Stimulated activated CD8-positive, alpha-beta memory T cell treated with anti-CD3 and anti-CD28 coated beads, Interleukin-4, amount 100 ng/mL, for 1 hour (primary cell): ENCODE measurements at places on chromosomes 13 and 19.

- no peak for DNase-seq
Observed at GRCh38 chr13:53281677-53282076, 253.1 kb downstream of the OLFM4 start.

DNA sequence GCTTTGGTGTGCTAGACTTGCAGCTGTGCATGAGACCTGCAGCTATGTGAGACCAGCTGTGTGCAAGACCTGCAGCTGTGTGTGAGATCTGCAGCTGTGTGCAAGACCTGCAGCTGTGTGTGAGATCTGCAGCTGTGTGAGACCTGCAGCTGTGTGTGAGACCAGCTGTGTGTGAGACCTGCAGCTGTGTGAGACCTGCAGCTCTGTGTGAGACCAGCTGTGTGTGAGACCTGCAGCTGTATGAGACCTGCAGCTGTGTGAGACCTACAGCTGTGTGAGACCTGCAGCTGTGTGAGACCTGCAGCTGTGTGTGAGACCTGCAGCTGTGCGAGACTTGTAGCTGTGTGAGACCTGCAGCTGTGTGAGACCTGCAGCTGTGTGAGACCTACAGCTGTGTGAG is 6.7 kb upstream of the DCUN1D2 start:
- DNase-seq: no peak

DNA sequence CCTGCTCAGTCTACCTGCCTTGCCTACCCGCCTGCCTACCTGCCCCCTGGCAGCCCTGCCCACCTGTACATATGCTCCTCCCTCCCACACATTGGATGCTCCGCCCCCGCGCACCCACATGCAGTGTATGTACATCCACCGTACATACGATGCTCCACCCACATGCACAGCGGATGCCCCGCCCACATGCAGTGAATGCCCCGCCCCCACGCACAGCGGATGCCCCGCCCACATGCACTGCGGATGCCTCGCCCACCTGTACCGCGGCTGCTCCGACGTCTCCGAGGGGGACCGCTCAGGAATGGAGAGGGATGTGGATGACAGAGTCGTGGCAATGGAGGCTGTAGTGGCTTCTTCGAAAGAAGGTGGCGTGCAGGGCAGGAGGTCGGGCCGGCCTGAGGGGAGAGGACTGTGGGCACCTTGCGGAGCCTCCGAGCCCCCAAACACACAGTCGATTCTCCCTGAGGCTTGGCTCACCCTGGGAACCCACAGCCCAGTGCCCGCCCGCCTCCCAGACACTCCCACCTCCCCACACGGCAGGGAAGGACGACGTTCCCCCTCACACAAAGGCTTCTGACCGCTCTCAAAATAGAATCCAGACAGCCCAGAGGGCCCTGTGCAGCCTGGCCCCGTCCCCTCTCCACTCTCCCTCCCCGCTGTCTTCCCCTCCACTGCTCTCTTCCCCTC is 16.5 kb upstream of the CACTIN start:
- no peak for DNase-seq

DNA sequence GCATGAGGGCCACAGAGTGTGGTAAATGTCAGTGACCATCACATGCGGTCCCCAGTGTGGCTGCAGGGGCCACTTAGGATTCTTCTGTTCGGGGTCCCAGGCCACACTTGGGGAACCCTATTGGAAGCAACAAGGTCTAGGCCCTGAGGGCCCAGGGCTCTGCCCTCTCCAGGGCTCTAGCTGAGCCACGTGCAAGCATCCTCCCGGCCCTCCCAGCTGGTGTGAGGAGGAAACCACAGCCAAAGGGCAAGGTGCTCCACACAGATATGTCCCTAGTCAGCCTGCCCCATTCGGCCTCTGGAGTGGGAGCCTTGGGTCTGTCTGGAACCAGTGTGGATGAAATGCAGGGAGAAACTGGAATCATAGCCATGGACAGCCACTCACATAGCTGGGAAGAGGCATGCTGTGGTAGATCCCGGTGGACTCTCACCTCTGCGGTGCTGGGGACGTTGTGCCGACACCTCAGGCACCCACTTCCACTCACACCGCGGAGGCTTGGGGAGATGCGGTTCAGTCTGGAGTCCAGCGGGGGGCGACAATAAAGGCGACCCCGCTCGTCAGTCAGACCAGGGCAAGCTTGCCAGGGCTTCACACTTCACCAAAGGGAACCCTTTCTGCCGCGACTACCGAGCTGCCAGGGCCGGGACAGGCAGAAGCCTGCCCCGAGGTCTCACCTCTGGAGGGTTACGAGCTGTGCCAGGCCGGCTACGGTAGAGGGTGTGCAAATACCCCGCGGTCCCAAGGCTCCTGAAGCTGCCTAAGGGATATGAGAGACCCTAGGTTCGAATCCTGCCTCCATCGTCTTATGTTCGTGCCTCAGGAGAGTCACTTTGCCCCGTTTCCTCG is 4.3 kb upstream of the ZNF497 start:
- DNase-seq: no peak

DNA sequence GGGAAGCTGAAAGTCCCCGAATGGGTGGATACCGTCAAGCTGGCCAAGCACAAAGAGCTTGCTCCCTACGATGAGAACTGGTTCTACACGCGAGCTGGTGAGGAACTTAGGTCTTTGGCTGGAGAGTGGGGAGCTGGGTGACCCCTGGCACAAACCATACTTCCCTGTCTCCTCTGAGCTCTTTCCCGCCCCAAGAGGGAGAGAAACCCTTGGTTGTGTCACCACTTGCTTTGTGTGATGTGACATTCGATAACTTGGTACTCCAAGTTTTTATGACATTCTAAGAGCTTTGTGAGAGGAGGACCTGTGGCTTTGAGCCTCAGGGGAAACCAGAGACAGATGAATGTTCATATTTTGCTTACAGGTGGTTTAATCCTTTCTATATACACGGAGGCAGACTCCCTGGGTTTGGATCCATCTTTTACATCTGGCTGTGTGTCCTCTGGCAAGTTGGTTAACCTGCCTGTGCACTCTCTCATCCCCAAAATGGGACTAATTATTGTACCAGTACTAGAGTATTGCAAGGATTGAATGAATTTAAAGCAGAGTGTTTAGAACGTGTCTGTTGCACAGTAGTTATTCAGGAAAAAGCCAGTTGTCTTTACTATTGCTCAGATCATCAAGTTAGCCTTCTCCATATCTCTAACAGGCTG is 1.2 kb downstream of the RPS19 start:
- DNase-seq: no peak

DNA sequence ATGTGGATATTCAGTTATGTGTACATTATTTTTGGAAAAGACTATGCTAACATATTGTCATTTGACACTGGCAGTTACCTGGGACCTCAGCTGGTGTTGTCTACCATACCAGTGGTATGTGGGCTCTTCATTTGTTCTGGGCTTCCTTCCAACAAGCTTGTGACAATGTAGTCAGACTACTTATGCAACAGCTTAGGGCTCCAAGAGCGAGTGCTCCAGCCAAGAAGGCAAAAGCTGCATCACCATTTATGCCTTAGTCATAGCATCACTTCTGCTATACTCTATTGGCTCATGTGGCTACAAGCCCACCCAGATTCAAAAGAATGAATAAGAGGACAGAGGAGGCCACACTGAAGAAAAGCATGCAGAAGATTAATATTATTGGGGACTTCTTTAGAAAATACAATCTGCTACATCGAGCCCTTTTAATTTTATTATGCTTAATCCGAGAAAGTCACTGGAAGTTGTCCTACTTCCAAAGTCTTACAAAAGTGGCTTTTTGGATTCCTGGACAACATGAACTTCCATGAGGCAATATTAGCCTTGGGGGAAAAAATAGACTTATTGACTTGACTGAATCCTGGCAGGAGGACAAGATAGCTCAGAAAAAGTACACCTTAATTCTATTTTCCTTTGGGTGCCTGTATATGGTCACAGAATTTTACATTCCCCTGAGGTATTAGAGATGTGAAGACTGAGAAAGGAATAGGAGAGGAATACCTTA is 529.4 kb upstream of the HTR2A start:
- DNase-seq: no peak

- DNase-seq: no peak
Observed at GRCh38 chr19:44512326-44513298, 12.3 kb upstream of the ZNF180 start.

DNA sequence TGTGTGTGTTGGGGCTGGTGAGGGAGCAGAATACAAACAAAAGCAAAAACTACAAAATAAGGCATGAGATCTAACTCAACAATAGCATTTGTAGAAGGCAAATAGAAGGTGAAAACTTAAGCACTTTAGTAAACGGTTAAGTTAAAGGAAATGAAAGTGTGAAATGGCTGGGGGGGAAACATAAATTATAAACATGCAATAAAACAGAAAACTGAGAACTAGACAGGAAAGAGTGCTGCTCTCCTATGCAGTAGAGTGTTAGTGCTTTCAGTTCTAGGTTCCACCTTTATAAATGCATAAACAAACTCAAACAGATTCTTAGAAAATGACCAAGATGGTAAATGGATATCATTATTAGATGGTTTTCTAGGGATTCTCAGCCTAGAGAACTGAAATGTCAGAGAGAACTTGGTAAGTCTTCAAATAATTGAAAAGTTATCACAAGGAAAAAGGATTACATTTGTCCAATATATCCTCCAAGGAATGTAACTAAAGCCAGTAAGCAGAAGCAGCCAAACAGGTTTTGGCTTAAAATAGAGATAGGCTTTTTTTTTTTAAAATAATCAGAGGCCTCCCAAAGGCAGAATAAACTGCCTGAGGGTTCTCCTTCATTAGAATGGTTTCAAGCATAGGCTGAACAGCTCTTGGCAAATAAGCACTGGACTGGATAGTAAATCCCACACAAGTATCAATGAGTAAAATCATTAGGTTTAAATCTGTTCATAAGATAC is 23.3 kb downstream of the RBM26 start:
- DNase-seq: no peak

DNA sequence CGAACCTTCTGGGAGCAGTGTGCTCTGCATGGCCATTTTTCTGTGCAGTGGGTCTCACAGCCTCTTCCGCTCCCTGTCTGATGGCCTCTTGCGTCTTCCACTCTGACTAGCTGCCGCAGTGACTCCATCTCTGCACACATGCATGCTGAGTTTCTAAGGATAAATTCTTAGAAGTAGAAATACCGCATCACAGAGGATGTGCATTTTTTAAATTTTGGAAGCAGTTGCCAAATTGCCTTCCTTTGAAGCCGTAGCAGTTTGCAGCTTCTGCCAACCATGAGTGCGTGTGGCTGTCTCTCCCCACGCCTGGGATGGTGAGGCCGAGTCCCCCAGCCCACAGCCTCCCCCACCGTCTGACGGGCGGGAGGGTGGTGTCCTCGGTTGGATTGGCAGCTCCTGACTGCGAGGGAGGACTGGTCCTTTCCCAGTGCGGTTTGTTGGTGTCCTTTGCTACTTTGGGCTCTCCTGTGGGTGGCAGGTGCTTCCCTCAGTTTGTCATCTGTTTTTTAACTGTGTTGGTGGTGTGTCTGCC is 9.8 kb downstream of the FZR1 start:
- no peak for DNase-seq

DNA sequence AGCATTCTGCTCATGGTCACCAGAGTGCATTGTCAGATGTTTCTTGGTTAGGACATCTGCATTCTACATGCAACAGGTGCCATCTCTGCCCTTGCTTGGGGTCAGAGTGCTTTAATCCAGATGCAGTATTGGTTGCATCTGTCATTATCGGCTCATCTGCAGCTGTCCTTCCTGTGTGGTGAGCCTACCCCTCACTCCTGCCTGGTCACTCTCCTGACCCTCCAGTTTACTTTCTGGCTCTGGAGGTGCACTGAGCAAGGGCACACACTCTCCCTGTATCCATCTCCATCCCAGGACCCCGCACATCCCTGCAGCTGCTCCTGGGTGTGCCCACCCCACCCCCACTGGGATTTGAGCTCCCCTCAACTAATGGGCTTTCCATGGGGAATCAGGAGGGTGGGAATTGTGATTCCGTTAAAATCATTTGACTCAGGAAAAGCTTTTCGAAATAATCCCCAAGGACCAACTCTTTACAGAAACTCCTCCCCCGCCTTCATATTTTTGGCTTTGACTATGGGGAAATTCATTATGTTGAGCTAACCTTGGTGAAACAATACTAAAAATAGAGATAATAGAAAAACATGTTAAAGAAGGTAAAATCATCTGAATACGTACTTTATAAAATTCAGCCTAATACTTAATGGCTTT is 70.2 kb downstream of the COL4A2 start:
- no peak for DNase-seq

GRCh38 chr13:29753618-29754472 is 96.6 kb downstream of the UBL3 start:
- no peak for DNase-seq

DNA sequence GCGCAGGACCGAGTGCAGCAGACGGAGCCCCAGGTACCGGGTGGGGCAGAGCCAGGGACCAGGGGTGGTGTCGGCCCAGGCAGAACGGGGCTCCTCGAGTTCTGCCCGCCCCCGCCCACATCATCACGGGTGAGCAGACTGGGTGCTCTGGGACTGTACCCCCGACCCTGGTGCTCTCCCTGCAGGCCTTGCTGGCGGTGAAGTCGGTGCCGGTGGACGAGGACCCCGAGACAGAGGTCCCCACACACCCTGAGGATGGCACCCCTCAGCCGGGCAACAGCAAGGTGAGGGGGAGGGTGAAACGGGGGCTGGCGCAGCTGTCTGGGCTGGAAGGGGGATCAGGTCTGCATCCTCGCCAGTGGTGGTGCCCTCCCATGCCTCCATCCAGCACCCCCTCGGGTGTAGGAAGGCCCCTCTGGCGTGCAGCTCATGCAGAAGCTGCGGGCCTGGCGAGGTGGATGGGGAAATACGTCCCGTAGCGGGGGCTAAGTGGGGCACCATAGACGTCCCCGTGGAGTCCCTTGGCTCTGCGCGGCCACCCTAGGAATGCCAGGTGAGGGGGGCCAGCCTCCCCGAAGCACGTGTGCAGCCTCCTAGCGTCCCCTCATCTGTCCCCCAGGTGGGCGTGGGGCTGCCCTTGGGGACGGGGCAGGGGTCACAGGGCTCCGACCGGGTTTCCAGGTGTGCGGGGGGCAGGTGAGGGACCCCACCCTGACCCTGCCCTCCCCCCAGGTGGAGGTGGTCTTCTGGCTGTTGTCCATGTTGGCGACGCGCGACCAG is 6.4 kb downstream of the APC2 start:
- DNase-seq: no peak

GRCh38 chr13:87128036-87128435 is 543.1 kb upstream of the SLITRK5 start:
- DNase-seq: no peak

DNA sequence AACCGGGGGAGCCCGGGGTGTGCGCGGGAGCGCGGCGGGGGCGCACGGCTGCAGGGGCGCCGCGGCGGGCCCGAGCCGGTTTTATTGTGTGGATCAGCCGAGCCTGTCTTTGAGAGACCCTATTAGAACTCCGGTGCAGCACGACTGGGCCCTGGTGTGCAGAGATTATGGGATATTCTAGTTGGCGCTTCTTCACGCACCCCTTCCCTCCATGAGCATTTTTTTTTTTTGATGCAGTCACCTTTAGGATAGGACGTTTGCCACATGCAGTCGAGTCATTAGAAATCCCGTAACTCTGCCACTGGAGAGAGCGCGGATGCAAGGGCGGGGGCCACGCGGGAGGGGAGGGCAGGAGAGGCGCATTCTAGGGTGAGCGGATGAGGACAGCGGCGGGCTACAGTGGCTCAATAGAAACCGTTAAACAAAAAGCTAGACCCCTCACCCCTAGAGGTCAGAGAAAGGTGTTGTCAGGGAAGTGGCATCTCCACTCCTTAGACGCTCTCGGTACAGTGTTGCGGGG is 3.7 kb downstream of the FGF9 start:
- no peak for DNase-seq

GRCh38 chr19:30567536-30568232 is 195.5 kb downstream of the ZNF536 start:
- DNase-seq: no peak

GRCh38 chr19:33902802-33903488 is 106.3 kb downstream of the KCTD15 start:
- no peak for DNase-seq

- no peak for DNase-seq
Observed at GRCh38 chr19:9309974-9310446, 372 bp upstream of the ZNF699 start.

- DNase-seq: no peak
Observed at GRCh38 chr13:72542241-72542640, 185.2 kb downstream of the MZT1 start.
